ENCODE measurements at places on chromosomes 7 and 10.

GRCh38 chr7:81857385-81857784 is 87.5 kb upstream of the HGF start:
- DNase-seq = no peak

GRCh38 chr7:94236960-94237359 is 157.7 kb upstream of the COL1A2 start:
- no peak for DNase-seq

DNA sequence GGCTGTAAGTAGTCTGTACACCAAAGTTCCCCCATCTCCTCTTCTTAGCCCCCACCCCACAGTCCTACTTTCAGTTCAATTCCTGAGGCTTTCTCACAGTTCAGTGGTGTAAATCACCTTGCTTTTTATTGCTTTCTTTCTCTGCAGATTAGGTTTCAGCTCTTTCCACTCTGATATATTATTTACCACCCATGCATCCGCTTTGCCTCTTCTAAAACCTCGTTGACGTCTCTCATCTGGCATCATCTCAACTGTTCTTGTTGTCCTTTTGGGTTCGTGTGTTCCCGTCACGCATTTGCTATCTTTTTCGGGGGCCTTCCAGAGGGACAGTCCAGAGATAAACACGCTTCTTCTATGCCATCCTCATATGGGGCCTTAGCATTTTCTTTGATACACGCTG is 597.9 kb upstream of the DPP6 start:
- DNase-seq = no peak

- no peak for DNase-seq
Measured at GRCh38 chr10:113982769-113983168, 60.9 kb upstream of the ADRB1 start.

- DNase-seq = no peak
Measured at GRCh38 chr7:125908711-125909110, 979.1 kb upstream of the POT1 start.

- DNase-seq = no peak
Measured at GRCh38 chr7:53272081-53272480, 236.6 kb downstream of the POM121L12 start.
